ENCODE measurements at places on chromosomes 11 and 22.

DNA sequence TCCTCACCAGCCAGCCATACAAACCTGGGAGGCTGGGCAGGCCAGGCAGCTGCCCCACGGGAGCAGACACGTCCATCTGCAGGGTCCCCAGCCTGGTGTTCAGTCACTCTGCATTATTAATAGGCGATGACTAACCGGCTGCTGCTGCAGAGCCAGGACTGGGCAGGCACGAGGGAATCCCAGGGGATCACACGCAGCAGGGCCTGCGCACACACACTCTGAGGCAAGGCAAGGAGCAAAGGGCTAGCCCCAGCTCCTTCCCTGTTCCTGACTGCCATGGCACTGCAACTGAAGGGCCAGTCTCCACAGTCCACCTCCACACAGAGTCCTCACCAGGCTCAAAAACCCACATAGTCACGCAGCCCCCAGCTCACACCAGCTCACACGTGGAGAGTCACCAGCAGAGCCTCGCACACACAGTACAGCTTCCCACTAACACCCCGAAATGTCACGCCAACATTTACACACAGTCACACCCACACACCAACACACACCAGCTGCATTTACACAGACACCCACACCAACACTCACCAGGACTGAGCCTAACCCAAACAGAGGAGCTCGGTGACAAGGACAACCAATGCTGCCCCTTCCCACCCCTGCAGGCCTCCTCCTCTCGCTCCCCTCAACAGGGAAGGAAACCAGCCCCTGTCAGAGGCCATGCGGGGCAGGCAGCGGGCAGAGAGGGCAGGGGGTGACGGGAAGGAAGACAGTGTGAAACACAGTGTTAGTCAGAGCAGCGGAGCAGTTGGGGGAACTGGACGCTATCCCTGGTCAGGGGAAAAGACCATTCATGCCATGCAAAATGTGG is 47.3 kb downstream of the NRXN2 start:
- DNase-seq, result no peak

GRCh38 chr22:42356533-42356932 is 75.7 kb downstream of the NFAM1 start:
- DNase-seq, result no peak

DNA sequence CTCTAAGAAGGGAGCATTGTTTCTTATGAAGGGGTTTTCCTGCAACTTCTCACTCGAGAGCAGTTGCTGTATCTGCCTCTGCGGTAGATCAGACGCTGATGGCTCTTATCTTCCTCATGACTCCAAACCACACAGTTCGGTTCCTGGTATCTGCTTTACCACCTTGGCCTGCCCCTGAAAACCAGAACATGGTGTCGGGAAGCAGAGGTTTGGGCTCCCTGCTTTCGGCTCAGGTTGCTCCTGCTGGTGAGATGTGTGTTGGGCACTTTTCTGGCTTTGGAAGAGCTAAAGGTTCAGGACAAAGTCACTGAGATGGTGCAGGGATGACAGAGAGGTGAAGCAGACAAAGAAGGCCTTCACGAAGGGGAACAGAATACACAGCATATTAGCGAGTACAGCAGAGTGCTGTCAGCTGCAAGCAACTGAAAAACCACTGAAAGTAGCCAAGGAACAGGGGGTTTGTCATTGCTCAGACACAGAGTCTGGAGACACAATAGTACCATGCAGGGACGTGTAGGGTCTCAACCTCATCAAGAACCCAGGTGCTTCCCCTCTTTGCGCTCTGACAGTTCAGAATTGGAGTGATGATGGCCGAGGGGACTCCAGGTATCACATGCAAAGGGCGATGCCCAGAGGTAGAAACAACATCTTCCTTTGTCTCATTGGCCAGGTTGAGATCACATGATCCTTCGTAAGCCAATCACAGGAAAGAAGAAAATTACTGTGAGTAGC is 11.9 kb upstream of the CSF2RB start:
- no peak for DNase-seq

GRCh38 chr11:66186470-66186869 is 82.0 kb upstream of the RAB1B start:
- no peak for DNase-seq

GRCh38 chr22:48806227-48806781 is 1021.4 kb downstream of the BRD1 start:
- no peak for DNase-seq

GRCh38 chr22:34851918-34852662 is 213.9 kb upstream of the ISX start:
- DNase-seq, result no peak

DNA sequence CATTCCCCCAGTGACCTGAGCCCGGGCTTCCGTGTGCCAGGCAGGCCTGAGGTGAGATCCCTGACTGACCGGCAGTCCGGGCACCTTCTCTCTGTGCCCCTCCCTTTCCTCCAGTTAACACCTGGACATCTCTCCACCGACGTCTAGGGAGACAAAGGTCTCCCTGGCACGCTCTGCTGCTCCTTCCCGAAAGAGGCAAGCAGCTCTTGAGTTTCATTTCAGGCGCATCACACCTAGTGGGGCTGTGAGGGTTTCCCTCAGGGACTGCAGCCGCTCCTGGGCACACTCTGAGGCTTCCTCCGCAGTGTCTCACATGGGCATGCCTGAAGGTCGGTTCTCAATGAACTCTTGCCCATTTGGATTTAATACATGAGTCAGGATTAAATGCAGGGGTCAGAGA is 322.7 kb downstream of the CTTN start:
- DNase-seq, result no peak

DNA sequence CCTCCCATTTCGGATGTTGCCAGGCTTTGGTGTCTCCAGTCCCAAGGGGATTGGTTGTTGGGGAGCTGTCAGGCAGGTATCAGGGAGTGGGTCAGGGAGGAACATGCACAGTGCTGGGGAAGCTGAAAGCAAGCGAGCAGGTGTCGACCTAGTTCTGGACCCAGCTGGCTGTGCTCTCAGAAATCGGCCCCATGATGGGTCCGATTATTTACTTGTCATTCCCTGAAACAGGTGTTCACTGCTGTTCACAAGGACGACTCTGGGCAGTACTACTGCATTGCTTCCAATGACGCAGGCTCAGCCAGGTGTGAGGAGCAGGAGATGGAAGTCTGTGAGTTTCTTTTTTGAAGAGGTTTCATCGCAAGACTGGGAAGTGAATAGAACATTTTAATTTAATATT is 76.8 kb downstream of the JAM3 start:
- DNase-seq, result no peak

DNA sequence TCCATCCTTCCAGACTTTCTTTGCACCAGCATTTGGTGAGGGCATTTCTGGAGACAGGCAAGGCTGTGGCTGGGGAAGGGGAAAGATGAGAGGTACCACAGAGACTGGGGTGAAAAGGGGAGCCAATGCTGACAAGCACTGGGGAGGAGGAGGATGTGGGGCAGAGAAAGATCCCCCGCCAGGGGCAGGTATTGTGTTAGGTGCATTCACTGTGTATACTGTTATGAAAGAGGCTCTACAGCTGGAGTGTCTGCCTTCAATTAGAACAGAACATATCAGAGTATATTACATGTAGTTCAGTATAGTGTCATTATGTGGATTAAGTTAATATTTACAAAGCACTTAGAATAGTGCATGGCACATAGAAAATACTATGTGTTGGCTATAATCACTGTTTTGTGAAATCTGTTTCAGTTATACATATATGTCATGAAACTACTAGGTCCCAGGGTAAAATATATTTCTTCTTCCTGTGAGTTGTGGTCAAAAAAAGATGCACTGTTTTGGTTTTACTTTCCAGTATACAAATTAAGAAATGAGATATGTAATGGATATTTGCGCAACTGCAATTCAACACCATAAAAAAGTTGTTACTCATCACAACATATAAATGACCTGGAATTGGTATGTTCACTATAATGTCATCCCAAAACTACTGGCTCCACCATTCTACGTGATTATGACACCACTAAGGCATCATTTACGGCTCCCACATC is 8.4 kb downstream of the MSANTD2 start:
- DNase-seq, result no peak

GRCh38 chr11:67999704-68000103 is 4.2 kb downstream of the UNC93B1 start:
- no peak for DNase-seq

DNA sequence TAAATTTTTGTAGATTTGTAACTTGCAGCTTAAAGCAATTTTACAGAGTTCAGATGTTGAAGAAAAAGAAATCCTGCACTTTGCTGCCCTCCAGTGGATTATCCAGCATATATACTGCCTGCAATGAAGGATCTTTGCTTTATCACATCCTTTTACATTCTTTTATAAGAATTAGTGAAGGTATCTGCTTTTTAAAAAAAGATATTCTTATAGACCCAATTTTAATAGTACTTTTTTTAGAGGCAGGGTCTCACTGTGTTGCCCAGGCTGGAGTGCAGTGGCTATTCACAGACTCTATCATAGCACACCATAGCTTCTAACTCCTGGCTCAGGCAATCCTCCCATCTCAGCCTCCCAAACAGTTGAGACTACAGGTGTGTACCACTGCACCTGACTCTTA is 60.7 kb downstream of the TTC17 start:
- DNase-seq, result peak; percentile 66

GRCh38 chr11:34425867-34426266 is 12.9 kb upstream of the CAT start:
- DNase-seq, result no peak

All from thymus (tissue), 14 donors.